ENCODE measurements at places on chromosomes 11 and 22.
A peak's percentile ranks its signal among the peaks of the same experiment; 100 is the strongest.

DNA sequence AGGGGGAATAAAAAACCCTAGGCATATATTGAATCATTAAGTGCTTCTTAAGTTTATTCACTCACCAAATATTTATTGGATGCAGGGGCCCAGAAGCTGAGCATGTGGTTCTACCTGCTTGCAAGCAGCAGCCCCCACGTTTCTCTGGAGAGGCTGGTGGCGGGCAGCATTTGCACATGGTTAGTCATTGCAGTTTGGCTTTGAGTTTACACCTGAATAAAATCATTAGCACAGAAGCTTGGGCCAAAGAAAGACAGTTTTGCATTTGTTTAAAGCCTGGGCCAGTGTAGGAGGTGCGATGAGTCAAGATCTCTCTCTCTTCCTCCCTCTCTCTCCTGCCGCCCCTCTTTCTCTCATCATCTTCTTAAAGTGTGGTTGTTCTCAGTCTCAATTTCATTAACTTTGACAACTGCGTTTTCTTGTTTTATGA lies 72.6 kb downstream of the C22orf31 start:
- no peak overlapping the region for H3K4me3 ChIP-seq
- no peak overlapping the region for H3K27ac ChIP-seq
- DNase-seq, result no peak

DNA sequence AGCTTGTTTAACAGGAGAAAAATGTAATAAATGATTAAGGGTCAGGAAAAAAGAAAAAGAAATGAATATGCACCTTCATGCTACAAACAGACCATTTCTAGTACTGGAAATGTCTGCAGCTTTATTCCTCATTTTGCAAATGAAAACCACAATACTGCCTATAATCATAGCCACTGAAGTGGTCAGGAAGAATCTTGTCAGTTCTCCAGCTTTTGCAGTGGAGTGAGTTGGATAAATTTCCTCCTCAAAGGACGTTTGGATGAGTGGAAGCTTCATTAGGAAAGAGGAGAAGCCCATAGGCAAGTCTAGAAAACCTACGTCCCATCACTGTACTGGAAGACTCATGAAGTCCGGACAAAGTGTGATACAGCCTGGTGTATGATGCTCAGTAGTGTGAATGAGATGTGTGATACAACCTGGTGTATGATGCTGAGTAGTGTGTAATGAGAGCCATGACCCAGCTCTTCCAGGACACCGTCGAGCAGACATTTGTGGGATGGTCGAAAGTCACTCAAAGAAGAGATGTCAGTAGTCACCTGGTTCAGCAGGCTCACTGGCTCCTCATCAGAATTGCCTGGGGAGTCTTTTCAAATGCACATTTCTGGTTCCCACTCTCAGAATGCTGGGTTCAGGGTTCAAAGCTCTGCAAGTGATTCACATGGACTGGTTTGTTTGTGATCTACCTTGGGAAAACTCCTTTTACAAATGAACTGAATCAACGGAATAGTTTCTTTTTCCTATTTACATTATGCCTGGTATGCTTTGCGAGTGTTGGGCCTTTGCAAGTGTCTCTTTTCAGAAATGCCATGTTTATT lies 101.3 kb downstream of the PDHX start:
- DNase-seq, result no peak
- H3K27me3 ChIP-seq, result no peaks in the 10 kb centered on the region
- no peak overlapping the region for H3K27ac ChIP-seq
- no peak overlapping the region for H3K4me3 ChIP-seq
- peaks cover 17% of the 10 kb centered on the region for H3K4me1 ChIP-seq
- no peaks in the 10 kb centered on the region for H3K36me3 ChIP-seq

DNA sequence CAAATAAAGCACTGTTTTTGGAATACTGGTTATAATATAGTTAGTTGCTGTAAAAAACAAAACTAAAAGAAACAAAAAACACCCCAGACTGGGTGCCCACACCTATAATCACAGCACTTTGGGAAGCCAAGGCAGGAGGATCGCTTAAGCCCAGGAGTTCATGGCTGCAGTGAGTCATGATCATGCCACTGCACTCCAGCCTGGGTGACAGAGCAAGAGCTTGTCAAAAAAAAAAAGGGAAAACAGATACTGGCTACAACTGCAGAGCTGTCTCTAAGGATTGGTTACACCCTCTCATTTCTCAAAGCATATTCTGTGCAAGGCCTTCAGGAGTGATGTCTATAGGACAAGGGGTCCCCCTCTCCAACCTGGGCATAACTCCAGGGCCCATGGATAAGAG lies 14.6 kb upstream of the STK33 start:
- H3K36me3 ChIP-seq, result no peaks in the 10 kb centered on the region
- no peaks in the 10 kb centered on the region for H3K4me1 ChIP-seq
- peaks cover 5% of the 10 kb centered on the region for H3K27me3 ChIP-seq
- DNase-seq, result no peak

- no peak overlapping the region for H3K4me3 ChIP-seq
- DNase-seq, result no peak
- no peaks in the 10 kb centered on the region for H3K4me1 ChIP-seq
- H3K27ac ChIP-seq, result no peak overlapping the region
- no peaks in the 10 kb centered on the region for H3K36me3 ChIP-seq
Observed at GRCh38 chr11:50174189-50174588, 141.5 kb downstream of the OR4C45 start.

DNA sequence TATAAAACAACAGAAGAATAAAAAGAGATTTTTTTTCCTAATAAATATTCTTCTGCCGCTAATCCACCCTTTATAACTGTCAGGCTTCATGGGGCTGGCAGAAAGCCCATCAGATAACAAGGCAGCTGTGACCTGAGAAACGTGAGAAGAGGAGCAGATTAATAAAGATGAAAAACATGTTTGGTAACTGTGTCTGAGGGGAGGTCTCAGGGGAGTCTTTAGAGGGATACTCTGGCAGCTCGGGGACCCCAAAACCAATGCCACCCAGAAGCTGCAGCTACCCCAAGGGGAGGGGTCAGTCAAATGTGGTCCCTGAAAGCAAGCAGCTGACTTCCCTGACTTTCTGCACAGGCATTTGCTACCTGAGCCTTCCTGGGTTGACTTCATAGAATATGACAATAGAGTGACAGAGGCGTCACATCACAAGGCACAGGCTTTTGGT lies 48.4 kb upstream of the POU2AF1 start:
- no peak for DNase-seq
- H3K36me3 ChIP-seq, result no peaks in the 10 kb centered on the region
- H3K27me3 ChIP-seq, result no peaks in the 10 kb centered on the region
- H3K4me1 ChIP-seq, result no peaks in the 10 kb centered on the region

DNA sequence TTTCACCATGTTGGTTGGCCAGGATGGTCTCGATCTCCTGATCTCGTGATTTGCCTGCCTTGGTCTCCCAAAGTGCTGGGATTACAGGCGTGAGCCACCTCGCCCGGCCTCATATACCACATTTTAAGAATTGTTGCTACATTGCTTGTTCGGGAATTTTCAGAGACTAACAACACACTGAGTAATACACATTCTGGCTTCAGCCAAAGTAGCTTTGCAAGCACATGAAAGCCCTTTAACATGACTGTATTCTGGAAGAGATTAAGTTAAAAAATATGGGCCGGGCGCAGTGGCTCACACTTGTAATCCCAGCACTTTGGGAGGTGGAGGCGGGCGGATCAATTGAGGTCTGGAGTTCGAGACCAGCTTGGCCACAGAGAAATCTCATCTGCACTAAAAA lies 15.0 kb downstream of the CRTAM start:
- no peak for DNase-seq
- no peaks in the 10 kb centered on the region for H3K36me3 ChIP-seq
- H3K4me1 ChIP-seq, result peaks cover 55% of the 10 kb centered on the region

GRCh38 chr11:35180317-35181233 lies 41.6 kb downstream of the CD44 start:
- no peaks in the 10 kb centered on the region for H3K27me3 ChIP-seq
- H3K27ac ChIP-seq, result no peak overlapping the region
- peaks cover 51% of the 10 kb centered on the region for H3K36me3 ChIP-seq
- H3K4me1 ChIP-seq, result peaks cover 88% of the 10 kb centered on the region

- no peaks in the 10 kb centered on the region for H3K4me1 ChIP-seq
- DNase-seq, result no peak
- H3K4me3 ChIP-seq, result no peak overlapping the region
- no peaks in the 10 kb centered on the region for H3K36me3 ChIP-seq
- no peak overlapping the region for H3K27ac ChIP-seq
Observed at GRCh38 chr11:71238941-71239340, 13.4 kb downstream of the SHANK2 start.

DNA sequence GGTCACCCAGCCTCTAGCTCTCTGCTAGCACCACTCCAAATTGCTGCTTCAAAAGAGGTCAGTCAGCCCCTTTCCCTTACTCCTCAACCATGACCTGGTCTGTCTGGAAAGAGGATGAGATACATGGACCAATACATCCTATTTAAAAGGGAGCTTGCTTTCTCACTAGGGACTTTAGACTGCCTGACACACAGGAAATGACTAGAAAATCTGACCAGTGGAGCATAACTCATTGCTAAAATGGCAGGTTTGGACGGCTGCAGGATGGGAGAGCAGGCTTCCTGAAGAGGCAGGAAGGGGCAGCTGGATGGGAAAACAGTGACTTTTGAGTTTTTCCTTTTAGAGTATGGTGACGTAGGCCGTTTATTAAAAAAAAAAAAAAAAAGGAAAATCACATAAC lies 25.3 kb downstream of the STIM1 start:
- DNase-seq, result no peak
- no peak overlapping the region for H3K27ac ChIP-seq
- no peaks in the 10 kb centered on the region for H3K36me3 ChIP-seq
- peaks cover 75% of the 10 kb centered on the region for H3K4me1 ChIP-seq
- H3K4me3 ChIP-seq, result no peak overlapping the region

DNA sequence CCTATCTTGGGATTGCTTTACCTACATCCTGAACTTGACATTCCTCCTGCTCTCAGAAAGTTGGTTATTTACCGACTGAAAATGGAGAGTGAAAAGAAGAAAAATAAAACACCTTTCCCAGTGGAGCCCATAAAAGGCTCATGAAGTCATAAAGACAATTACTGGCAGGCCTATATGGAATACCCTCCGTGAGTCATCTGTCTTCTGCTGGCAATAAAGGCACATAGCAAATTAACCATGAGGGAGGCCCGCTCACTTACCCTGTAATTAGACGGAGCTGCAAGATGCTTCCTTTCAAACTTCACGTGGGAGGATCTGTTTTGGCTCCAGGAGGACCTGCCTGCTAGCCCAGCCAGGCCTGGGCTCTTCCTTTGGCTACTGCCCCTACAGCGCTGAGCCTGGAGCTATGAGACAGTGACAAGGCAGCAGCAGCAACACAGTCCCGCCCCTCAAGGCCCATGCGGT lies 540.4 kb downstream of the BUD13 start:
- H3K4me3 ChIP-seq, result no peak overlapping the region
- no peaks in the 10 kb centered on the region for H3K4me1 ChIP-seq
- no peak for DNase-seq
- H3K36me3 ChIP-seq, result no peaks in the 10 kb centered on the region
- no peak overlapping the region for H3K27ac ChIP-seq

- H3K27me3 ChIP-seq, result no peaks in the 10 kb centered on the region
- H3K4me3 ChIP-seq, result no peak overlapping the region
- peak overlapping the region; percentile 59 for H3K27ac ChIP-seq
- no peaks in the 10 kb centered on the region for H3K4me1 ChIP-seq
- no peaks in the 10 kb centered on the region for H3K36me3 ChIP-seq
Observed at GRCh38 chr11:75031224-75031753, 42.6 kb downstream of the NEU3 start.

GRCh38 chr11:21561581-21561980 lies 631.3 kb upstream of the ANO5 start:
- H3K27me3 ChIP-seq, result no peaks in the 10 kb centered on the region
- no peak overlapping the region for H3K27ac ChIP-seq
- no peaks in the 10 kb centered on the region for H3K4me1 ChIP-seq
- DNase-seq, result no peak

DNA sequence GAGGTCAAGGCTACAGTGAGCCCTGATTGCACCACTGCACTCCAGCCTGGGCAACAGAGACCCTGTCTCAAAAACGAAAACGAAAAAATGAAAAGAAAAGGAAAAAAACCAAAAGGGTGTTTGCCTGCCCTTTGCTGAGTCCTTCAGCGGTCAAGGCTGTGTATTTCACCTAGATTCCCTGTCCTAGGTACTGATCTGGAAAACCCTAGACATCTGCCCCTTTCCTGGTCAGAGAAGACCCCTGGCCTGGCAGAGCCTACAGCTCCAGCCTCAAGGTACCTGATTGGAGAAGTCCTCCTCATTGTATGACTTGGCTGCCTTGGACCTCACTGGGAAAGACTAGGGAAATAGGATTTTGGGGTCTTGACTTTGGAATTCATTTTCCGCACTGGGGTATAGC lies 8.0 kb upstream of the CCDC90B start:
- no peaks in the 10 kb centered on the region for H3K4me1 ChIP-seq
- H3K4me3 ChIP-seq, result no peak overlapping the region
- DNase-seq, result no peak
- no peaks in the 10 kb centered on the region for H3K36me3 ChIP-seq
- H3K27me3 ChIP-seq, result no peaks in the 10 kb centered on the region
- no peak overlapping the region for H3K27ac ChIP-seq

Measured in CD8-positive, alpha-beta memory T cell (primary cell).